ENCODE measurements at places on chromosomes 1 and 21.

GRCh38 chr1:182953826-182954225 is 860 bp upstream of the SHCBP1L start:
- no peak for DNase-seq

DNA sequence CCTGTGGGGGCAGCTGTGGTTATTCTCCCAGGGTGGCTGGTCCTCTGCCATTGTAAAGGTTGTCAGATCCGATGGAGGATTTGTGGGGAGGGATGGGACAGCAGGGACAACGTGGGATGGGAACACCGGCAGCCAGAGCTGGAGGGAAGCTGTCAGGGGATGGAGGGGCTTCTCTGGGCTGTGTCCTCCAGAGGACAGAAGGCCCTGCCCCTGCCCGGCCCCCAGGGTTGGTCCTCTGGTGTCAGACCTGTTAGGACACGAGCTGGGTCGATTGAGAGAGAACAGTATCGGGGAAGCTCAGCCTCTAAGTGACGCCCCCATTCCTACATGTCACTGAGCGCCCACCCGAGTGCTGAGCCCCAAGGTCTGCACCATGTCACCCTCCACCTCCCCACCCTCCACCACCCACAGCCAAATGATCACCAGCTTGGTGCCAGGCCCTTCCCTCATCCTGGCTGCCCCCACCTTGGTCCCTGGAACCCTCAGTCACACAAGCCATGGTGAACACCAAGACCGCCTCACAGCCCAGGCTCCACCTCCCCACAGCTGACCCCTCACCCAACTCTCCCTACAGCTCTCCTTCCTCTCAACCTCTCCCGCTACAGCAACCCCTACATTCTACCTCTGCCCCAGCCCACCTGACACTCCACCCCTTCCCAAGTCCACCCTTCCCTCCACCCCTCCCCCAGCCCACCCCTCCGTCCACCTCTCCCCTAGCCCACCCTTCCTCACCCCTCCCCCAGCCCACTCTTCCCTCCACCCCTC is 244.4 kb downstream of the MATN1 start:
- DNase-seq = no peak

DNA sequence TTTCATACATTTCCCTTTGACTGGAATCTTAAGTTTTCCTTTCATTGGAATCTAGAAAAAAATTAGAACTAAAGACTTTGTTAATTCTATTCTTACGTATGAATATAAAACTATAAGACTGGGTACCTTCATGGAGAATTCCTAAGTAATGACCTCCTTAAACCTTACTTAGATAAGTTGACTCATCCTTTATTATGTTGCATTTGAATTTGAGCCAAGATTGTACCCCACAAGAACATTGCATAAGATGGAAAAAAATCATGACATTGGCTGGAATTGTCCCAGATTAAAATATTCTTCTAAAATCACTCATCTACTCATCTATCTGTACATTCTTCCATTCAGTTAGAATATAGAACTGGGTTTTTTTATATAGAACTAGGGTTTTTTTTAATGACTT is 137.4 kb downstream of the C1orf21 start:
- no peak for DNase-seq

GRCh38 chr21:45987121-45987711 is 5.6 kb downstream of the COL6A1 start:
- no peak for DNase-seq

GRCh38 chr1:9755441-9755995 is 68.2 kb downstream of the CLSTN1 start:
- DNase-seq = no peak

Measured in cortex of kidney (tissue), 1 donor.